SK-N-MC (cell line): ENCODE measurements at places on chromosomes 6 and 20.

GRCh38 chr20:24589381-24589780 is 120.0 kb downstream of the SYNDIG1 start:
- no peak for DNase-seq

DNA sequence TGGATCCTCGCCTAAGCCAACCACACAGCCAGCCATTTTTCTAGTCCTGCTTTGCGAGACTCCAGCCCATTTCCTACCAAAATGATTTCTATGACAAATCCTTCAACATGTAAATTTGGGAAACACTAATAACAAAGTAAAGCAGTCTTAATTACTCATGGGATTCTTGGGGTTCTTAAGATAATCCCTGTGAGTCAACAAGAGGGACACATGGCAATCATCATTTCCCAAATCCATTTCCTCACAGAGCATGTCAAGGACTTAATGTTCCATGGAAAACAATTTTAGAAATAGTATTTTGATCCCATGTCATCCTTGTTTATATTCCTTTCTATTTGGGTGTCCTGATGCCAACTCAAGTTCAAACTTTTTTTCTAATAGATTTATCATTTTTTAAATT is 322.7 kb upstream of the NOX3 start:
- no peak for DNase-seq

DNA sequence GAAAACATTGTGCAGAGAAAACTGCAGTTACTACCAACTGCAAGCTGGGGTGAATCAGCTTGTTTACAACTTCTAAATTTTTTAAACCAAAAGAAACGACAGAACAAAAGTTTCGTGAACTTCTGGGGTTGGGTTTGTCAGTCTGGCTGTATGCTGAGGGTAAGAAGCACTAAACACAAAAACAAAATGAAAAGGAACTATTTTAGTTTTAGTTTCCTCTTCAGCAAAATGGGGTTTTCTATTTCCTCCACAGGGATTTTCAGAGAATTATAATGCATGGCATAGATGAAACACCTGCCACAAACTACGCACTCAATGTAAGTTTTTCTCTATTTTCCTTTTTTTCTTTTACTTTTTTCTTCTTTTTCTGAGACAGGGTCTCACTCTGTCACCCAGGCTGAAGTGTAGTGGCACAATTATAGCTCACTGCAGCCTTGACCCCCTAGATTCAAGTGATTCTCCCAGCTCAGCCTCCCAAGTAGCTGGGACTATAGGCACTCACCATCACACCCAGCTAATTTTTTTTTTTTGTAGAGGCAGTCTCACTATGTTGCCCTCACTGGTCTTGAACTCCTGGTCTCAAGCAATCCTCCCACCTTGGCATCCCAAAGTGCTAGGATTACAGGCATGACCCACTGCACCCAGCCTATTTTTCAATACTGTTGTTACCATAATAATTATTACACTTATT is 40.6 kb downstream of the CGA start:
- DNase-seq, result no peak

DNA sequence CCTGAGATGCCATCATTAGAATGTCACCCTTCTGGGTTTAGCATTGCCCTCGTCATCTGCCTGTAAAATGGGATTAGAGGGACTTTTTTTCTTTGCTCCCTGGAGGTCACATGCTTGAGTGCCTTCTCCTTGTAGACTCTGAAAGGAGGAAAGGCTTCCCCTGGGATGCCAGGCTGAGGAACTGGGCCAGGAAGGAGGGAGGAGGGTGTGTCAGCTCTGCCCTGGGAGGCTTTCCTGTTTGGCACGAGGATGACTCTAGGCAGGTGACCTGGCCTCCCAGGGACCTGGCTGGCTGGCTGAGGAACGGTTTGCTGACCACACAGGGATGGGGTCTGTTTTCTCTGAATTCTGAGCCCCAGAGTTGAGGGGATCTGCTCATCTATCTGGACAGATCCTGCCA is 137.9 kb upstream of the RNF24 start:
- no peak for DNase-seq

- DNase-seq, result no peak
Observed at GRCh38 chr6:111238464-111239119, 151.3 kb downstream of the SLC16A10 start.

DNA sequence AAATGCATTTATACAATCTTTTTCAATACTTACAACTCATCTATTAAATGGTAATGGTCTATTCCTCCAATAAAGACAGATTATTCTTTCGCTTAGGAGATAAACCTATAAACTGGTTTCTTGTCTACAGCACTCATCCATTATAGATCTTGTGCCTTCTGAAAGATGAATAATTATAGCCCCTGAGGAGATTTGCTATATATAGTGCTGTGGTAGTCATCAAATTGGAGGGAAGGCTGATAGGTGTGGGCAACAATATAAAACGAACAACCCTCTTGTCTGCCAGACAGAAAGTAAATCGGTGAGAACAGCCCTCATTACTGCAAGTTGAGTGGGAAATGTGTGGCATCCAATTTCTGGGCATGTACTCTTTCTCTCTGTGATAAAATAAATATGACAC is 292.5 kb upstream of the CNR1 start:
- DNase-seq, result no peak
